ENCODE measurements at places on chromosomes 3 and 15.

GRCh38 chr15:82018201-82018600 is 27.6 kb downstream of the MEX3B start:
- DNase-seq, result no peak

DNA sequence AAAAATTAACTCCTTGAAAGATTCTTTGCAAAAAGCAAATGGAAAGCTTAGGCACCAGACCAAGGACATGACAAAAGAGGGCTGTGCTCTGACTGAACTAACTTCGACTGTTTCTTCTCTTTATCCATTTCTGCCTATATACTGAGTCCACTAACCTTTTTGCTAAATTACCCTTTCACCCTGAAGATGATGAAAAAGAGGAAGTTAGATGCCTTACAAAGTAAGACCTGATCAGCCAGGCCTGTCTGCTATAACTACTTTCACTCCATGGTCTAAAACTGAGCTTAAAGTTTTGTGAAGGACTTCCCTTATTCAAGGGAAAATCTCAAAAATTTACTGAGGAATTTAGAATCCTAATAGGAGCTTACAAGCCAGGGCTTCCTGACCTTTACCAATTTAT is 6.2 kb upstream of the IGSF10 start:
- DNase-seq, result no peak

DNA sequence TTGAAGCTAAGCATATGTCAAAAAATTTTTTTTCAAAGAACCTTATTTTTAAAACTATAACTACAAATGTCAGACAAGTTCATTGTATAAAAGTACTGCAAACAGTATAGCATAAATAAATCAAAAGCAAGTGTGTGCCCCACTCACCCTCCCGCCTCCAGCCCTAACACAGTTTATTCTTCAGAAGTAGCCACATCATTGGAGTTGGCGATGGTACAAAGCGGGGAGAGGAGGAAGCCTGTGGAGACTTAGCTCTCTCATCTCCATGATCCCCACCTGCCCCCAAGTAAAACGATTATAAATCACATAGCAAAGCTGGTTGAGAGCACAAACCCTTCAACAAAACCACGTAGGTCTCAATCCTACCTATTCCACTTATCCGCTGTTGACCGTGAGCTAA is 33.6 kb downstream of the FOXP1 start:
- no peak for DNase-seq

GRCh38 chr3:62161371-62161770 is 212.0 kb downstream of the FEZF2 start:
- DNase-seq, result no peak

- no peak for DNase-seq
These were observed 108.9 kb downstream of the RPL22L1 start for GRCh38 chr3:170761103-170761502.

DNA sequence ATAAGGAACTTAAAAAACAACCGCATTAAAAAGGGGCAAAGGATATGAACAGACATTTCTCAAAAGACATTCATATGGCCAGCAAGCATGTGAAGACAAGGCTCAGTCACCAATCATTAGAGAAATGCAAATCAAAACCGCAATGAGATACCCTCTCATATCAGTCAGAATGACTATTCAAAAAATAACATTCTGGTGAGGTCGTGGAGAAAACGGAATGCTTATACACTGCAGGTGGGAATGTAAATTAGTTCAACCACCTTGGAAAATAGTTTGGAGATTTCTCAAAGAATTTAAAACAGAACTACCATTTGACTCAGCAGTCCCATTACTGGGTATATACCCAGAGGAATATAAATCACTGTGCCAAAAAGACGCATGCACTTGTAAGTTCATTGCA is 496.6 kb upstream of the SGO1 start:
- no peak for DNase-seq

DNA sequence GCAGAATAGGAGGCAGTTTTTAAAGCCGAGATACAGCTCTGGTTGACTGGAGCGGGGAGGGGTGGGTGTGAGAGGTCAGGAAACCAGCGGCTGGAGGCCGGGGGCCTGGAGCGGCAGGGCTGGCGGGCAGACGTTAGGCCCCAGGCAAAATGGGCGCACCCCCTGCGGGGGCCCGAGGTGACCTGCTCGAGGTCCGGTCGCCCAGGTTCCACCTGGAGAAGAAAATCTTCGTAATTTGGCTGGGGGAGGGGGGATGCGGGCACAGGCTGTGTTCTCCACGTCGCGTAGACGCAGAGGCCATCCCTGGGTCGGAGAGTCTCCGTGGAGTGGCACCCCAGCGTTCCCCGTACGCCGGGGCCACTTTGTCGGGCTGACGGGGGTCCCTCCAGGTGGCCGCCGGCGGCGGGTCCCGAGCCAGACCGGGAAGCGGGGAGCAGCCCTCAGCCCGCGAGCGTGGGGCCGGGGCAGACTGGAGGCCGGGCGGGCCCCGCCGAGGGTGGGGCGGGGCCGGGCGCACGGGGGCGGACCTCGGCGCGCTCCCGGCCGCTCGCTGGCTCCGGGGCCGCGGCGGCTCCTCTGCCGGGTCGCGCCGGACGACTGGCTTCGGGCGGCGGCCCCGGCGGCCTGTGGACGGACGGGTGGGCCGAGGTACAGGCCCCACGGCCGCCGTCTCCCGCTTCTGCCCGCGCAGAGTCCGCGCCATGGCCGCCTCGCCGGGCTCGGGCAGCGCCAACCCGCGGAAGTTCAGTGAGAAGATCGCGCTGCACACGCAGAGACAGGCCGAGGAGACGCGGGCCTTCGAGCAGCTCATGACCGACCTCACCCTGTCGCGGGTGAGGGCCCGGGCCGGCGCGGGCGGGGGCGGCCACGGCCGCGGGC is at the start of gene CRTC3:
Gene CRTC3, plus strand, starts transcription at position 553 of the 879 bp plus-strand sequence. Its CDS starts 149 bp downstream, at position 702.
- DNase-seq, result peak; percentile 32

GRCh38 chr15:99239545-99240198 is 9.7 kb downstream of the TTC23 start:
- no peak for DNase-seq

DNA sequence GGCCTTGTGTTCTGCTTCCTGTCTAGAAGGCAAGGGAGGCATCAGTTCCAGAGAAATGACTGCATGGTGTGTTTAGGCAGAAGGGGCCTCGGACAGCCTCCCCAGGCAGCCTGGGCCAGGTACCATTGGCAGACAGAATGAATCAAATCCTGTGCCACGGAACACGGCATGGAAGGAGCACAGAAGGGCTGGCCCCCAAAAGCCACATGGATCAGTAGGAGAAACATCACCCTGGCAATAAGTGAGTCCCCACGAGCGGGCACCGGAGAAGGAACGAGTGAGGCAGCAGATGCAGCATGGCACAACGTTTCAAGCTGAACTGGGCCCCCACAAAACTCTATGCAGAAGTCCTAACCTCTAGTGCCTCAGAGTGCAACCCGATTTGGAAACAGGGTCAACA is 223.2 kb downstream of the ADAMTS17 start:
- DNase-seq, result no peak

DNA sequence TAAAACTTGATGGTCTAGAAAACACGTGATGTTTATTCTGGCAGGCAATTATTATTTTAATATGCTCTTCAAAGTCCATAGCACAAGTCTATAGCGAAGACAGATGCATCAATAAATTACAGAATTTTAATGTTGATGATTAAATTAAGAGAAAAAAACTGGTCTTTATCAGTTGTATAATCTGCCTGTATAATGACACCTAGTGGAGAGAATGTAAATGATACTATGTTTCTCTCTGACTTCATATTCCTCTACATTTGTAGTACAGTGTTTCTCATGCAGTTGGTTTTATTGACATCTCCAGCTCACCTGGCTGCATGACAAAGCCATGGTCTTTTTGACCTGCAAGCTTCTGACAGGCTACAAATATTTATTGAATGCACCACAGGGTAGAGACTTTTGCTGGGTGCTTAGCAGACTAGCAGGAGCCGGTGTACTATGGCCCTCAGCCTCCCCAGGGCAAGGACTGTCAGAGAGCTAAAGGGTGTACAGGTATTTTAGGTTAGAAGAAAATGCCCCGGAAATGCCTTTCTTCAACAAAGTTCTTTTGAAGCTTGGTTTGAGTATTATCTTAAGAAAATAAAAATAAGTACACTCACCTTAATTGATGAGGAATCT is 289.9 kb downstream of the GAP43 start:
- peak; percentile 16 for DNase-seq

DNA sequence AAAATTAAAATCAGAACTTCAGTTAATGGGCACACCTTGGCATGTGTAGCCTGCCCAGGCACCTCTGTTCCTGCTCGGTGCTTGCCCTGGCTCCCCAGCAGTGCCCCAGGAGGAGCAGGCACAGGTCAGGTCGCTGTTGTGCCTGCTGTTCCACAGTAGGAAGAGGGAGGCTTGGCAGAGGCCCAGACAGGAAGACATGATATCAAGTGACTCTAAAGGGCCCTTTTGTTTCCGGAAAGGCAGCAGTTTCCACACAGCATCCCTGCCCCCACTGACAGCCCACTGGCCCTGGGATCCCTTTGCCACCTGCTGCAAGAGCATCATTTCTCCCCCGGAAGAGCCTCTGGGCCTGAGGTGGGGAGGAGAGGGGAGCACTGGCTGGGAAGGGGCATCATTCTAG is 40.5 kb upstream of the HES1 start:
- peak; percentile 84 for DNase-seq

DNA sequence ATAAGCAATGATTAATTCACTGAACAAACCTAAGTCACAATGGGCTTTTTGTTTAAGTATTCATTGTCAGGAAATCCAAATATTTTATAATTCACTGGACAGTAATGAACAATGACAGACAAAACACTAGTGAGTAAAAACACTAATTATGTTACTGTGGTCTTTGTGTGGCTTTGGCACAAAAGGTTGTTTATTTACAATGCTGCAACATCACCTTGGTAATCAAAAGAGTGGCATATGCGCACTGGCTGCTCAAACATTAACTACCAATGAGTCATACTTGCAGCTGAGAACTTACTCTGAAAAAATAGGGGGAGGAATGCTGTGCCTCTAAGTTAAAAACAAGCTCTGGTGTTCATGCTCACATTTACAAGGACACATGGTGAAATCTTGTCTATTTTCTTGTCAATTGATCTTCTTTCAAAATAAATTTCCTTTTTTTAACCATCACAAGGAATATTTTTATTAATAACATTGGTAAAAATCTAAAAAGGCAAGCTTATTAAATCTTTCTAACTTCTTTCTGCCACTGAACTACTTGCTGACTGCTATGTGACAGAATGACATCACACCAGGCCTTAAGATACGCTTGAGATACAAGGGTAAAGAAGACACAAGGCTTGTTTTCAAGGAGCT is 85.2 kb upstream of the PPIB start:
- no peak for DNase-seq

DNA sequence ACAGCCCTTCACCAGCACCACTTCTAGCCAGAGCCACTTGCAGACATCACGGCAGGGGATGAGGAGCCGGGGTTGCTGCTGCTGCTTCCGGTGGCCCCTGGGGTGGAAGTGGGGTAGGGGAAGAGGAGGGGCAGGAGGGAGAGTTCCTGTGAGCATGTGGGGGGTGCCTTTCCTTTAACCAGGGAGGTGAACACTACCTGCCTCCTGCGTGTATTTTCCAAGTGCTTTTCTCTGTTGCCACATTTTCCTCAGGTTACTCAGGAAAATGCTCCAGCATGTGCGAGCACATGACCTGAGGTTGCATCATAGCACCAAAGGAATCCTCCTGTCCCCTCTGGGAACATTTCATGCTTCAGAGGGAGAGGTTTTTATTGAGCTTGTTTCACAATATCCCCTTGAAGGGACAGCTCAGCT is 12.2 kb upstream of the SACM1L start:
- no peak for DNase-seq

GRCh38 chr3:30492322-30493192 is 113.8 kb upstream of the TGFBR2 start:
- DNase-seq, result no peak

DNA sequence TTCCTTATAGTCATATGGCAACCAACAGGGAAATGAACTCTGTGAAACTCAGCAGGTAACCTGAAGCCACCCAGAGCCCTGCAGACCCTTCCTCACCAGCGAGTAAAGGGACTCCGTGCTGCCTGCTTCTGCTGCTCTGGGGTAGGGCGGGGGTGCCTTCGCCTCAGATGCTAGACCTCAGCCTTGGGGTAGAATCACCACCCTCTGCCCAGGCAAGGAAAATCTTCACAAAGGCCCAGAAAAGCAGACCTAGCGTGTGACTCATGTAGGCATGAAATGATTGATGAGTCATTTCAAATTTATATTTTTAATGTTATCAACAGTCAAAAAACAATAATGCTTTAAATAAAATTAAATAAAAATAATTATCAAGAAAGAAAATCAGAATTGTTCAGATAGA is 6.6 kb downstream of the STIMATE start:
- DNase-seq, result no peak

DNA sequence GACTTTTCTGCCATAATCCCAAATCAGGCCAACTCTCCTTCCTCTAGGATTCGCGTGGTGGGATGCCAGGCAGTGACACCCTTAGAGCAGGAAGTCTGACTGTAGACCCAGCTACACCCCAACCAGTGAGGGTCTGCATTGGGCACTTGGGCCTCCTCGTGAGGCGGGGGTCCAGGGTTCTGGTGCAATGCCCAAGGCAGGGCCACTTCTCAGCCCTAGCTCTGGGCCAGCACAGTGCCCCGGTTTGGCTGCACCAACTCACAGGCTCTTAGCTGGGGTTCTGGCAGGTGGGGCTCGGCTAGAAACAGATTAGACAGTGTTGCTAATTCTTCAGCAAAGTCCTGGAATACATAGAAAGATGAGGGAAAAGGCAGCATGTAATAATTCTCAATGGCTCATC is 12.7 kb downstream of the CDAN1 start:
- no peak for DNase-seq

DNA sequence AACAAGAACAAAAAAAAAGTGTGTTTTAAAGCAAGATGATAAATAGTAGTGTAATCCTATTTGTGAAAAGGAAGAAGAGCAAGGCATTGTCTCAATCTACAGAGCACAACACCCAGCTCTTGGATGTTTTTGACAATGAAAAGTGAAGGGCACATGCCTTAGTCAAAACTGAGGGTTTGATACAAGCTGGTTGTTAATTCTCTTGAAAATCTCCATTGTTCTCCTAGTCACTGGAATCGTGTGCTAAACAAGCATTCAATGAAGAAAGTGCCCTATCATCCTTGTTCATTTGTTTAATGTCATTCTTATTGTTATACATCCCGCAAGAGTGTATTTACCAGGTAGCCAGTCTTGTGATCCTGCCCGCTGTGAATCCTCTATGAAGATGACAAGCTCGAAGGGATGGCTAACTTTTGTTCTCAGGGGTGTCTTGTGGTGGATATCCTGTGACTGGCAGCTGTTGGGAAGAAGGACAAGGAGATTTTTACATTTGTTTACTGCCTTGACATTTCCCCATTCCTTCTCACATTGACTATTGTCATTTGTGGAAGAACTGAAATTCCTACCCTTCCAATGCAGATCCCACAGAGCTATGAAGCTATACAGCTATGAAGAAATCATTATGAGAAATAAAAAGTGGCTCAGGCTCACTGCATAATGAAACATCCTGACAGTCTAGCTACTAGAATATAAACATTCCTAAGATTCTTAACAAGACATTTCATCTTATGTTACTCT is 175.9 kb downstream of the VGLL3 start:
- DNase-seq, result no peak

DNA sequence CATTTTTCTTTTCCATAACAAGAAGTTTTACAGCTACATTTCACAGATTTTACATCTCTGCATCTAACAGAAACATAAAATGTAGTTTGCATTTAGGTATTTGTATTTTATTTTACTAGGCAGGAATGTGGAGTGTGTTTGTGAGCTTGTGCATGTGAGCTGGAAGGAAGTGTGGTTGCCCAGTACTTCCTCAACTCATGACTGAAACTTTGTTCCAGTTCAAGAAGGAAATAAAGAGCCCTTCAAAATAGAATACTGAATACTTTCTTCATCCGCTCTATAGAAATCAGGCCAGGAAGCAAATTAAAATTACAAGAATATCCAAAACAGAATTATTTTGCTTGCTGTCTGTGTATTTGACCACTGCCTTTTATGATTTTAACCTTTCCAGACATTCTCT is 81.3 kb downstream of the CHL1 start:
- DNase-seq, result no peak

GRCh38 chr3:122646146-122646988 is 34.3 kb upstream of the PARP14 start:
- no peak for DNase-seq
